AG08396 (cell line): ENCODE measurements at places on chromosomes 12 and 14.

DNA sequence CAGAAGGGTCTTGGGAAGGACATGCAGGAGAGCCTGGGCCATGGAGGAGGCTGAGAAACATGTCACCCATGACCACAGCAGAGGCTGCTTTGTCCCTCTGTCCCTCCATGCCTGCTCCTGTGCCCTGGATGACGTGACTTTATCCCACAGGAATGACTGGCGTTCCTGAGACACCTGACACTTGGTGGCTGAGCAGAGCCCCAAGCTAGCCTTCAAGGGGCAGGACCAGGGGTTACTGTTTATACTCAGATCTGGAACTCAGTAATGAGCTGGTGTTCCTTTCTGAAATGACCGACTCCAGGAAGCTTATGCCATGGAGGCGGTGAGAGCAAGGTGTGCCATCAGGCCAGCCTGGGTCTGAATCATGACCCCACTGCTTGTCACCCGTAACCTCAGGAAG, 44.2 kb downstream of the ZFP36L1 start:
- no peak for DNase-seq

GRCh38 chr12:52673217-52673616, 7.0 kb downstream of the KRT1 start:
- no peak for DNase-seq

GRCh38 chr12:67457778-67458665, 188.9 kb downstream of the CAND1 start:
- DNase-seq: no peak

GRCh38 chr14:20830831-20831230, 28.2 kb upstream of the RNASE1 start:
- DNase-seq: no peak

DNA sequence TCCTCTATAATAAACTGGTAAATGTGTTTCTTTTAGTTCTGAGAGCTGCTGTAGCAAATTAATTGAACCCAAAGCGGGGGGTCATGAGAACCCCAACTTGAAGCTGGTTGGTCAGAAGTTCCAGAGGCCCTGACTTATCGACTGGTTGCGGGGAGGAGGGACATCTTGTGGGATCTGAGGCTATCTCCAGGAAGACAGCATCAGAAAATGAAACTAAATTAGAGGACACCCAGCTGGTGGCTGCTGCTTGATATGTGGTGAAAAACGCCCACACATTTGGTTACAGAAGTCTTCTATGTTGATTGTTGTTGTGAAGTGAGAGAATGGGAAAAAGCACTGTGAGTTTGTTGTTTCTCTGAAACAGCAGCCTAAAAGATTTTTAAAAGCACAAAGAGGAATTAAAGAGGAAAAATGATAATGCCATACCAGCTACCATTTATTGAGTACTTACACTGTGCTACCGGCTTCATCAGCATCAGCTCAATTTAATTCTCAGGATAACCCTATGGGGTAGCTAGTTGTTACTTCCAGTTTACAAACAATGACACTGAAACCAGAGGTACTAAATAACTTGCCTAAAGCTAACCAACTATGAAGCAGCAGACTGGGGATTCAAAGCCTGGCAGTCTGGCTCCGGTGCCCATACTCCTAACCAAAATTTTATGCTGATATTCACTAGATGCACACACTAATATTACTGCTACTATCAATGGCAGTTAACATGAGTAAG, 24.3 kb downstream of the DDX24 start:
- no peak for DNase-seq

DNA sequence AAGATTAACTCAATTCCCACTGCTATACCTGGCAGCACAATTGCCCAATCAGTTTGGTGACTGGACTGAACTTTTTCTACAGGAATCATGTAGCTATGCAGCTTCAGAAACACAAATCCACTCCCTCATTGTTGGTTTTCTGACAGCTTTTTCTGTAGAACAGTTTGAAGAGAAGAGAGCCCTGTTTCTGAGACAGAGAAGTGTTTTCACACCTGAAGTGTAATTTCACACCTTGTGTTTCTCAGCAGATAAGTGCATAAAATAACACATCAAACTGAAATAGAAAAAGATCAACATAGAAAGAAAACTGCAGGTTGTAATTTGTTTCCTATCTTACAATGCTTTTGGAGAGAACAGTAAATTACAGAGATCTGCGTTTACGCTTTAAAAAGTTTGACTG, 335.6 kb downstream of the SNAPC1 start:
- no peak for DNase-seq

DNA sequence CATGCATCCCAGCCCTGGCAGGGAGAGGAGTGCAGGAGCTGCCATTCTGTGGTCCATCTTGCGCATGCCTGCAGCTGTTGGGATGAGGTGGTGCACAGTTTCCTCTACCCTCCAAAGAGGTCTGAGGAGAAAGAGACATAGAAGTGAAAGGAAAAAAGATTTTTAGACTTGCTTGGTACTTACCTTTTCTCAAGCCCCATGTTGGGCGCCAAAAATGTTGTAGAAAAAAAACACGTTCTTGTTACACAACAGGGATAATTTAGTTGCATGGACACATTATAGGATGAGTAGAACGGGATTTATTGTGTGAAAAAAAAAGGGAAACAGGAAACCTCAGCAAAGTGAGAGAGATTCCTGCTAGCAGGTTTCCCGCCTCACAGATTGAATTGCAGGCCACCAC, 244.4 kb upstream of the GARIN2 start:
- DNase-seq: no peak

DNA sequence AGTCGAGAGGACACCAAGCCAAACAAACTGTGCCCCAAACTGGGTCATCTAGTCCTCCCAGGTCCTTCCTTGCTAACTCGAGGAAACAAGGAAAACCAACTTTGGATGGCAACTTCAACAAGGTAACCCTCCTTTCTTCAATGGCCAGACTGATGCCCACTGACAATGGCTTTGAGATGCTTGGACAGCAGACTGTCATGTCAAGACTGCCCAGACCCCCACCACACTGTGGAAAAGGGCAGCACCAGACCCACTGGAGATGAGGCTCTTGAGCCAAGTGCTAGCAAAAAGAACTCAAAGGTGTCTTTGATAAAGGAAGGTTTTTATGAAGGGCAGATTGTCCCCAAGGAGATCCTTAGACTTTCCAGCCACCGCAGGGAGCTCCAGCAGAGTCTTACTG, 9.0 kb upstream of the CDH24 start:
- DNase-seq: no peak

DNA sequence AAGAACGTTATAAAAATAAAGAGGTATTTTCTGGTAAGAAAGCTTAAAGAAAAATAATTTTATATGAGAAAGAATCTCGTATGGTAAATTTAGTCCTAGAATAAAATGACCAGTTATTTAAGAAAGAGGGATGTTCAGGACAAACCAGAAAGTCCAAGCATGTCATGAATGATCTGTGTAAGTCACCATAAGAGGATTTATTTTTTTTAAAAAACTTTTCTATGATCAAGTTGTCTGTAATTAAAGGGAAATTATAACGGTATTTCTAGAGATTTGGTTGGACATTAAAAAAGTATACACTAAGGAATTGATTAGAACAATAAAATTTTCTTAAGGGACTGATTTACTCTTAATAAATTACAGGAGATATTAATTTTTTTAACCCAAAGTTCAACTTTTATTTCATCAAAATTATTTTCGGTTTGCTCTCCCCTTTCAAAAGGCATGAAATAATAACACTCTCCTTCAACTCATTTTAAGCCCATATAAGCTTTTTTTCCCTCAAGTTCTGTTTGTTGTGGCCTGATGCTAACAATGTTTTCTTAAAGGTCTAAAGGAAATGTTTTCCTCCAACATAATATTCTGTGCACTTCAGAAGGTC, 49.9 kb upstream of the CPSF6 start:
- DNase-seq: no peak

GRCh38 chr12:79559591-79559990, 131.2 kb downstream of the PAWR start:
- DNase-seq: no peak

GRCh38 chr12:71335151-71335962, 104.2 kb upstream of the LGR5 start:
- DNase-seq: no peak

DNA sequence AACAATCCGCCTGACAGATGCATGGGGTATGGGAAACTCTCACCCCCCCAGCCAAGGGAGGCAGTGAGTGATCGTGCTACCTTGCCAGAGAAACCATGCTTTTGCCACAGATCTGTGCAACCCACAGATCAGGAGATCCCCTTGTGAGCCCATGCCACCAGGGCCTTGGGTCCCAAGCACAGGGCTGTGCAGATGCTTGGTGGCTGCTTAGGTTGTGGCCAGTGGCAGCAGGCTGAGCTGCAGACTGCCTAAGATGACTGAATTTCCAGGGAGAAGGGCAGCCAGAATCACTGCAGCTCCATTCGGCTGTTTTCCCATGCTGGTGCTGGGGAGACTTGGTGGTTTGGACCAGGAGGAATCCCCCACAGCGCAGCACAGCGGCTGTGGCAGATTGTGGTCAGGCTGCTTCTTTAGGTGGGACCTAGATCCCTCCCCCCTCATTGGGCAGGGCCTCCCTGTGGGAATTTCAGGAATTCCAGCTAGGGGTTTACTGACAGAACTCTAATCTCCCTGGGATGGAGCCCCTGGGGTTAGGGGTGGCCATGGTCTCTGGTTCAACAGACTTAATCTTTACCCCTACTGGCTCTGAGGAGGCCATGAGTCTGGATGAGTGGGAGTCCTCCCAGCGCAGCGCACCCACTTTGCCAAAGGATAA, 264.6 kb upstream of the DAAM1 start:
- no peak for DNase-seq

- DNase-seq: no peak
These were observed 218.3 kb downstream of the FOXN3 start for GRCh38 chr14:89198544-89199329.

DNA sequence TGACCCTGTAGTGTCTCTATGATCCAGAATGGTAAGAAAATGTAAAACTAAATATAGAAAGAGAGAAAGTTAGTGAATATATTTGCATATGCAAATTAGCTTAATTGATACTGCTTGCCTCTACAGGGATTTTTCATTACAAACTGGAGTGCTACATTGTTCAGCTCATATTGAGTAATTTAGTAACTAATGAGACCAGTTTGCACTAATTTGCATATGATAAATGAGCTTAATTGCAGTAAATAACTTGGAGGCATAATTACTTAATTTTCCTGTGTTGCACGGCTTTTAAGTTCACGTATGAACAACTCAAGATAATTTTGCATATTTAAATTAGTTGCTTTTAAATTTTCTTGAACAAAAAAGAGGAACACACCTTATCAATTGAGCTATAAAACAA, 436.5 kb downstream of the NPAS3 start:
- DNase-seq: no peak

GRCh38 chr14:91482263-91483013, 27.7 kb downstream of the PPP4R3A start:
- DNase-seq: peak; percentile 16
